ENCODE measurements at places on chromosomes 1 and 21.

GRCh38 chr1:190001187-190001586 is 476.5 kb downstream of the BRINP3 start:
- DNase-seq: no peak

DNA sequence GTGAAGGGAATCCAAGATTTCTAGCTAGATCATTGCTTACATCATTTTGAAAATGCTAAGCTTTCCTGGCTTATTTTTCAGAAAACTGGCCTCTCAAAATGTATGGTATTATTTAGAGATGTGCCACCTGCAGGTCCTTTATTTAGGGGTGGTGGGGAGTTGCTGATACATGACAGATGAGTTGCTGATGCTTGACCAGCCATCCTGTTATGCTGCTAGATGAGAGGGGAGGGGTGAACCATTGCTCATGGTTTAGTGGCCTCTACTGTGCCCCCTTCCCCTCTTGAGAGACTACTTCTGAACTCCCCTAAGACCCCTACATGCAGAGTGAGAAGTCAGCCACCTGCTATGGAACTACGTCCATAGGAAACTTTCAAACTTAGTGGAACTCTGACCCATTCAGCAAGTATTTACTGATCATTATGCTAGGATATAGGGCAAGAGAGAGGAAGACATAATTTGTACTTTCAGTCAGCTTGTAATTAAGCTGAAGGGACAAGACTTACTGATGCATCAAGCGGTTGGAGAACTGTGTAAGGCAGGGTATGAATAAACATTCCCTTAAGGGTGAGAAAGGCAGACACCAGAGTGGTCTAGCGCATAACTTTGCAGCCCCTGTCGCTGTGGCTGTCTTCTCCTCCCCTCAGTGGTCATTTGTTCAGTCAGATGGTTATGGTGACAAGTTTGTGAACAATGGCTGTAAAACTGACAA is 34.6 kb downstream of the SLAMF6 start:
- no peak for DNase-seq

DNA sequence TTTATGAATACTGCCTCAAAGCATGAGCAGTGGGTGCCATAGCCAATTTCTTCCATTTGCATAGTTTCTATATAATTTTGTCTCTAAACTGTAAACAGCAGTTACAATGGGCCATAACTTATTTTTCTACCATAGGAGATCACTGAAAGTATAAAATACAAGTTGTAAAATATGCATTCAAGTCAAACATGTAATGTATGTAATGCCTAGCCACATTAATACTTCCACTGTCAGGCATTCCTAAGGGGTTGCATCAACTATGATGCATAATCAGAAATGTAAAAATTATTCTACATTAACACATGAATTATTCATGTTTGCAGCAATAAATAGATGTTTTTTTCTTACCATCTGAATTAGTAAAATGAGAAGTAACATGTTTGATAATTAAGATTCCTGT is 560.3 kb upstream of the ZP4 start:
- DNase-seq: no peak

DNA sequence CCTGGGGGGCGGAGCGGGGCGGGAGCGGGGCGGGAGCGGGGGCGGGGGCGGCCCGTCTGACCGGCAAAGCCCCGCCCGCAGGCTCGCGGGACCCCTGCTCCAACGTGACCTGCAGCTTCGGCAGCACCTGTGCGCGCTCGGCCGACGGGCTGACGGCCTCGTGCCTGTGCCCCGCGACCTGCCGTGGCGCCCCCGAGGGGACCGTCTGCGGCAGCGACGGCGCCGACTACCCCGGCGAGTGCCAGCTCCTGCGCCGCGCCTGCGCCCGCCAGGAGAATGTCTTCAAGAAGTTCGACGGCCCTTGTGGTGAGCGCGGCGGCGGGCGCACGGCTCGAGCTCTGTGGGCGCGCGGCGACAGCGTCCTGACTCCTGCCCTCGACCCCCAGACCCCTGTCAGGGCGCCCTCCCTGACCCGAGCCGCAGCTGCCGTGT is 21.2 kb downstream of the AGRN start:
- no peak for DNase-seq

- DNase-seq: no peak
Observed at GRCh38 chr1:225940385-225941151, 452 bp downstream of the LEFTY2 start.

DNA sequence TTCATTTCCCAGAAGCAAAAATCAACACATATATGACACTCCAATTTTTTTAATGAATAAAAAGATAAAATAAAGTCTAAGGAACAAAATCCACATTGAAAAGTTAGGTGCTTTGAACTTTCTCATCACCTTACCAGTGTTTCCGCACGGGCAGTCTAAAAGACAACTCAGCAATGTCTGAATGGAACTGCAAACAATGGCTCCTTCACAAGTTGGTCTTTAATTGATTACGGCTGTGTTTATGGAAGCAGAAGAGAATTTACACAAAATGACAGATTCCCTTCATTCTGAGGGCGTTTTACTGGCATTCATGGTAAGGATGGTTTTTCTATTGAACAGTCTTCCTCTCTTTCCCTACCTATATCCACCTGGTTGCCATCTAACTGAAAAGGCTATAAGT is 65.0 kb upstream of the RNPC3 start:
- no peak for DNase-seq

DNA sequence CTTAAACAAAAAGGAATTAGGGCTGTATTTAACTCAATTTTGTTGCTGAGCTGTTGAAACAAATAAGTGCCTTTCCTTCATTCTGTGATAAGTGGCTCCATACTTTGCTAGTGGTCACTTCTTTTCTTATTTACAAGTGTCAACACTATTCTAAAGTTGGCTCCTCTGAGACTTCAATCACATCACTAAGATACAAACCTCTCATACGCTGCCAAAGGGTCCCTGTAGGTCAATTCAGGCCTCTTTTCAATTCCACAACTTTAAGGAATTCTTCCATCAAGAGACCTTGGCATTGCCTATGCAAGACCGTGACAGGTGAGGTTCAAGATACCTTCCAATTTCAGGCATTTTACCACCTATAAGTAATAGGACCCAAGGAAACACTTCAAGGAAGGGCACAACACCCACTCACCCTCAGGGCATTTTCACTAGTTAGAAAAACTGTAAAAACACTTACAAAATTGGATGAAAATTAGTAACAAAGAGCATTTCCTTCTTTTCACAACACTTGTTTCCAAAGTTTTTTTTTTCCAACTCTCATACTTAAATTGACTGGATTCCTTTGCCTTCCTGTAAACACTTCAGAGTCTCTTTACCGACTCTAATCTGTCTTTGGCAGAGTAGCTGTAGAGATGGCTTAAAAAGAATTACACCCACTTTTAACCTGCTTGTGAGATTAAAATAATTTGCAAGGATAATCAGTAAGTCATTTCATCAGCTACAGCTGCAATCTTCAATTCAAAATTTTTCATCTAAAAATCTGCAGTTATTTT is 24.5 kb downstream of the SERBP1 start:
- no peak for DNase-seq

GRCh38 chr21:15050568-15051377 is 14.0 kb downstream of the NRIP1 start:
- DNase-seq: no peak

DNA sequence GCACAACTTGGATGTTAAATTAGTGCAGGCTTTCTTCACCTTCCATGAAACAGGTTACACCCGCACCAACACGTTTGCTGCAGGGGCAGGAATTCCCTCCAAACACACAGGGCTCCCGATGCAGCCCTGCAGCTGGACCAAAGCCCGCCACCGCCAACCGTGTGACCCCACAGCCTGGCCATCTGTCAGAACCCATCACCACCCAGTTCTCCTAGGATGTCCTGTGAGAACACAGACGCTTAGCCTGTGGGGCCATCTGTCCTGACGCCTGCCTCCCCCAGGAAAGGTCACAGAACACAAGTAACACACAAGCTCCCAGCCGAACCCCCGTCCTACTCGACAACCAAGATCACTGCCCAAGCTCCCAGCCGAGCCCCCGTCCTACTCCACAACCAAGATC is 108.1 kb downstream of the NPHP4 start:
- no peak for DNase-seq

DNA sequence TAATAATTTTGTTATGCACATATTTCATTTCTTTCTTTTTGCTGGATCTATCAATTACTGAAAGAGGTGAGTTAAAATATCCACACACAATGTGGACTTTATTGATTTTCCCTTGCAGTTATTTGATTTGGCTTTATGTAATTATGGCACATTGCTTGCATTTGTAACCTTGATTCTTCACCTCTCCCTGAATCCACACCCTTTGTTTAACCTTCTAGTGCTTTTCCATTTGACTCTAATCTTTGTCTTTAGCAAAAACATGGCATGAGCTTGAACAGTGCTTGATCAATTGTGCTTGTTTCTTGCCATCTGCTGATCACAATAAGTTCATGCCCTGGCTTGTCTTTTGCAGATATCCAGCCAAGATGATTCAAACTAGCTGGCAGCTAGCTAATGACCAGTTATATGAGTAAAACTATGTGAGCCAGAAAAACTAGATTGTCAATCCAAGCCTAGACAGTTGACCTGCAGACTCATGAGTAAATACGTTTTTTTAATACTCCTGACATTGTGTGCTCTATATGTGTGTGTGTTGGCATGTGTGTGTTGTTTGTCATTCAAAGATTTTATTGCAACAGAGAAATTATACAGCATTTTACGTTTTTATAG is 899.2 kb downstream of the NCAM2 start:
- DNase-seq: no peak

DNA sequence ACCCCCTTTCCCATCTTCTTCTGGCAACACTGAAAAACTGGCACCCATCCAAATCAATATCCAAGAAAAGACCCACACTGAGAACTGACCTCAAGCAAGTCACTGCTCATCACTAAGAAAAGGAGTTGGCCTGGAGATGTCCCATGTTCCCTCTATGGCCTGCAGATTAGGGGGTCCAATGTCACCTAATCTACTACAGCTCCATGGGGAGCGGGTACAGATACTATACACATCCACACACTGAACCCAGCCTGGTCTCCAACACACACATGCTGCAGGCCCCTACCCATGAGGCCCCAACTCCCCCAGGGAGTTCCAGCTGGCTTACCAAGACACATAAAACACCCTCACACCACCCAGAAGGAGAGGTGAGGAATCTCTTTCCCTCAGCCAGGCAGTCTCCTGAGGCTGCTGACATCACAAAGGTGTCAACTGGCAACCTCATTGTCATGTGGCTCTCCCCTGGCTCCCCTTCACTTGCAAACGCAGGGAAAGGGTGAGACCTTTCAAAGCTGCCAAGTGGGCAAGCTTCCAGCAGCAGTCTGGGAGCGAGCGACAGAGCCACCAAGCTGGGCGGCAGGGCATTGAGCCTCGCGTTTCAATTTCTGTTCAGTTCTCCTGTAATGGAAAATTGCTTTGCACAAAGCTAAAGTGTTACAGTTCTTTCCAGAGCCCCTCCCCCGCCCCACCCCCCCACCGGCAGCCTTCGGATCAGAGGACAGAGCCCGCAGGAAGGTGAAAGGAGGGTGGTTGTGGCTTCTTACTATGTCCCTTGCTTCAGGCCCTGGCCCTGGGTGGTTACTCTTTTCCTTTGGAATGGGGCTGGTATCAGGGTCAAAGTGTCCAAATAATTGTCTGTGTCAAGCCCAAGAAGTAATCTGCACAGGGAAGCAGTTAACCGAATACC is at the start of gene LRRC52:
LRRC52 (plus strand) TSS at position 469 of the 907 bp plus-strand sequence; CDS start at position 766, 297 bp downstream.
- peak; percentile 81 for DNase-seq

- peak; percentile 31 for DNase-seq
Observed at GRCh38 chr1:87329051-87329525, 408 bp downstream of the LMO4 start.

GRCh38 chr1:174134003-174134659 is 25.2 kb upstream of the RABGAP1L start:
- DNase-seq: no peak

DNA sequence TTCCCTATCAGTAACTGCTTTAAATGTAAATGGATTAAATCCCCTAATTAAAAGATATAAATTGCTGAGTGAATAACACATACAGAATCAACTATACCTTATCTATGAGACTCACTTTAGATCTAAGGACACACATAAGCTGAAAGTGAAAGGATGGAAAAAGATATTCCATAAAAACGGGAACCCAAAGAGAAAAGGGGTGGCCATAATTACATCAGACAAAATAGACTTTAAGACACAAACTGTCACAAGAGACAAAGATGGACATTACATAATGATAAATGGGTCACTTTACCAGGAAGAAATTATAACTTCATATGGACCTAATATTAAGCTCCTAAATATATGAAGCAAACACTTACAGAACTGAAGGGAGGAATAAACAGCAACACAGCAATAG is 59.2 kb downstream of the SLC25A24 start:
- no peak for DNase-seq

GRCh38 chr1:153349363-153350320 is 1.0 kb upstream of the PGLYRP4 start:
- DNase-seq: no peak

- no peak for DNase-seq
Observed at GRCh38 chr1:194309269-194309668, 1122.9 kb upstream of the B3GALT2 start.

DNA sequence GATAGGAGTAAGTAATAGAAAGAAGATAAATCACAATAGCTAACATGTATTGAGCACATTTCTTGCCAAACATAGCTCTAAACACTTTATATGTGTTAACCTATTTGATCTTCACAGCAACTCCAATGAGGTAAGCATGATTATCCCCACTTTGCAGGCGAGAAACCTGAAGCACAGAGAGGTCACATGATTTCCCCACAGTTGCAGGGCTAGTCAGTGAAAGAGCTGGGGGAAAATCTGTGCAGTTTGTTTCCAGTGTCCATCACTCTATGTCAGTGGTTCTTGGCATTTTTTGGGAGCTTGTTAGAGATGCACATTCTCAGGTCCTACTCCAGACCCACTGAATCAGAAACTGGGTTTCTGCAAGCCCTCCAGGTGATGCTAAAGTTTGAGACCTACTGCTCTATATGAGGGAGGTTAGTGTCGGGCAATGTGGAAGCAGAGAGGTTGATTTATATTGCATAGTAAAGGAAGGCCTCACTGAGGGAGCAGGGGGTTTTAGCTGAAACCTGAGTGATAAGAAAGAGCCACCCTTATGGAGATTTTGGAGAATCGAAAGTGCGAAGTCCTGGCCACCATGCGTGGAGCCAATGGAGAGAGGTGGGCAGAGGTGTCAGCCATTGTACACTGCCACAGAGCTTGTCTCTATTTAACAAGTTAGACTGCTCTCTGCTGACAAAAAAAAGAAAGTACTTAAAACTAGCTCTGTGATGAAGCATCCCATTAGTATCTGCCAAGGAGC is 20.9 kb downstream of the MCOLN3 start:
- DNase-seq: no peak

DNA sequence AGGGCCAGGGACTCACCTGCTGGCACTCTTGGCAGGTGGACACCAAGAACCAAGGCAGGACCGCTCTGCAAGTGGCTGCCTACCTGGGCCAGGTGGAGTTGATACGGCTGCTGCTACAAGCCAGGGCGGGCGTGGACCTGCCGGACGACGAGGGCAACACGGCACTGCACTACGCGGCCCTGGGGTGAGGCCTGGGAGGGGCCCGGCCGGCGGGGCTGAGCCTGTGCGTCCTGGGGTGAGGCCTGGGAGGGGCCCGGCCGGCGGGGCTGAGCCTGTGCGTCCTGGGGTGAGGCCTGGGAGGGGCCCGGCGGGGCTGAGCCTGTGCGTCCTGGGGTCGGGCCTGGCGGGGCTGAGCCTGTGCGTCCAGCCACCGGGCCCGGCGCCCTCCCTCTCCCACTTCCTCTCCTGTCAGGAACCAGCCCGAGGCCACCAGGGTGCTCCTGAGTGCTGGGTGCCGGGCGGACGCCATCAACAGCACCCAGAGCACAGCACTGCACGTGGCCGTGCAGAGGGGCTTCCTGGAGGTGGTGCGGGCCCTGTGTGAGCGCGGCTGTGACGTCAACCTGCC is 4.6 kb upstream of the MMP23B start:
- no peak for DNase-seq

- DNase-seq: no peak
Observed at GRCh38 chr21:33884376-33885171, 31.0 kb downstream of the ATP5PO start.

- DNase-seq: no peak
Observed at GRCh38 chr21:33332143-33332542, 7.4 kb downstream of the IFNAR1 start.

Data from left ventricle myocardium inferior (tissue), 1 donor.